ENCODE measurements at places on chromosomes 4 and X.

DNA sequence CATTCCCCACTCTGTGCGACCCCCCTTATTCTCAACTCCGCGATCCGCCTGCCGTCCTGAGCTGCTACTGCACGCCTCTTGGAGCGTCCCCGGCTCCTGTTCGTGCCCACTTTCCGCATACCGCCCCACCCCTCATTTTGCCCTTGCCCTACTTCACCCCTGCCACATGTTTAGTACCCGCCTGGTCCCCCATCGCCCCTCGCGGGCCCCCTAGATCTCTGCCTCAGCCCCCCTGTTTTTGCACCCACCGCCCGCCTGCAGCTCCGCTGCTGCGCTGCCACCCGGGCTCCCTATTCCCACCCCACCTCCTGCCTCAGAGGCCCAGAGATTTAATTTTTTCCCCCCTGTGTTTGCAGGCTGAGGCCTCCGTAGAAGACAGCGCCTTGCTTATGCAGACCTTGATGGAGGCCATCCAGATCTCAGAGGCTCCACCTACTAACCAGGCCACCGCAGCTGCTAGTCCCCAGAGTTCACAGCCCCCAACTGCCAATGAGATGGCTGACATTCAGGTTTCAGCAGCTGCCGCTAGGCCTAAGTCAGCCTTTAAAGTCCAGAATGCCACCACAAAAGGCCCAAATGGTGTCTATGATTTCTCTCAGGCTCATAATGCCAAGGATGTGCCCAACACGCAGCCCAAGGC is 1.4 kb downstream of the MAGED1 start:
- no peak for DNase-seq

DNA sequence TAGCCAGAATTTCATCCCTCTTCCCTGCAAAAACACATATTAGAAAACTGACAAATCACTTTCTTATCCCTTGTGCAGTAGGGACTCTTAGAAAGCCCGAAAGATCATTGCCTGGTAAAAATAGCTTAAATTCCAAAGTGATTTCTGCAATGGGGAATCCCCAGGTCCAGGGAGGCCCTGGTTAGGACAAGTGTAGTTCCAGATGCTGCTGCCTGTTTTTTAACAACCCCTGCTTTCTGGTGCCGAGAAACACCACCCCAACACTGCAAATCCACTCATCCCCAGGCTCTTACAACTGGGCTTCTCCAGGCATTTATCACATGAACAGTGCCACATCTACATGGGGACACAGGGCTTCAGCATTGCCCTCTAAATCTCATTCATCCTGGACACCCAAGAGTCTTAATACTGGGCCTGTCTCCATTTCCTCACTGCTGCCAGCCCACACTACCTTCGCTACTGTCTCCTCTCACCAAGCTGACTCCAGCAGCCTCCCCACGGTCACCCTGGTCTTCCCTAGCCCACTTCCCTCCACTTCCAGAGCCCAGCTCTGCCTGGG is 112.2 kb upstream of the PSAPL1 start:
- no peak for DNase-seq

GRCh38 chrX:144896323-144896722 is 351.0 kb upstream of the SPANXN1 start:
- DNase-seq, result peak; percentile 42

- no peak for DNase-seq
Observed at GRCh38 chrX:149322316-149322715, 182.8 kb downstream of the IDS start.

GRCh38 chr4:139872274-139872673 is 206.7 kb downstream of the MGST2 start:
- no peak for DNase-seq

GRCh38 chr4:5943561-5943960 is 50.7 kb upstream of the CRMP1 start:
- DNase-seq, result no peak

GRCh38 chrX:6574762-6575161 is 39.8 kb upstream of the VCX3A start:
- DNase-seq, result peak; percentile 2

- DNase-seq, result peak; percentile 70
Observed at GRCh38 chrX:14039344-14039743, 9.7 kb upstream of the GEMIN8 start.

GRCh38 chr4:169342906-169343564 is 72.3 kb upstream of the SH3RF1 start:
- peak; percentile 15 for DNase-seq

GRCh38 chr4:11228530-11228929 is 200.2 kb downstream of the HS3ST1 start:
- DNase-seq, result peak; percentile 73

- no peak for DNase-seq
Observed at GRCh38 chrX:11740794-11741193, 17.2 kb upstream of the MSL3 start.

DNA sequence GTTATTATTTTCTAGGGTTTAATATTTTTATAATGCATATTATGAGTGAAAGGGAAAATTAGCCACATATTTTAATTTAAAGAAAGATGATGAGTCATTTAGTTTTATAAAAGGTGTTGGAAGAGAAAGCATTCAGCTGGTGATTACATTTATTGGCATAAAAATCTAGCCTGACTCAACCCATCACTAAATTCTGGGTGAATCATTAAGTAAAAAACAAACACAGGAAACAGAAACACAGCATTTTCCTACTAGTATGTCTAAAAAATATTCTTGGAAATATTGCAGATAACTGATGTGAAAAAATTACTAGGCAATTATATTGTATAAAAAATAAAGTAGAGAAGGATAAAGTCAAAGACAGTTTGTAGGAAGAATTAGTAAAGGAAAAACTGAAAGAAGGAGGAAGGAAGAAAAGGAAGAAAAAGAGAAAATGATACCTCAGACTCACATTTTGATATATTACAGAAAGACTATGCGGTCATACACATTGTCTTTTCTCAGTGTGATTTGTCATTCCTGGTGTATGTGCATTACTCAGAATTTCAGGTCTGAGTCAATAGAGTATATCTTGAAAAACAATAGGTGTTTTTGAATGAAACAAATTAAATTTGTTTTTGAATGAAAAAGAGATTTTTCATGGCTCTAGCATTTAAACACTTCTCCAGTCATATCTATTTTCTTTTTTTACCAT is 48.0 kb upstream of the SPOCK3 start:
- DNase-seq, result peak; percentile 26

GRCh38 chrX:149982310-149982709 is 44.0 kb upstream of the EOLA2 start:
- DNase-seq, result no peak

GRCh38 chr4:26751838-26752237 is 108.8 kb upstream of the STIM2 start:
- DNase-seq, result no peak

DNA sequence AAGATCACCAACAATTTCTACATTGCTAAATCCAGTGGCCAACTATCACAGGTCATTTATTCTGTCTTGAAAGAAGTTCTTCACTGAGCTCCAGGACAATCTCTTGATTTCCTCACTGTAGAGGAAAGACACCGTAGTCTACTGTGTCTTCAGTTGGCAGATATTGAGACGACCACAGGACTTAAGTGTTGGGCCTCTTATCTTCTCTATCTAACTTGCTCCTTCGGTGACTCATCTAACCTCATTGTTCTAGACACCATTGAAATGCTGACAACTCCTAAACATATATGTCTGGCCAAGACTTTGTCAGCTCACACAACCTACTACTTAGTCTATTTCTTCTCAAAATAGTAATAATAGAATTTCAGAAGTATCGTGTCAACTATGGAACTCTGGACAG is 425.8 kb downstream of the ARAP2 start:
- no peak for DNase-seq

DNA sequence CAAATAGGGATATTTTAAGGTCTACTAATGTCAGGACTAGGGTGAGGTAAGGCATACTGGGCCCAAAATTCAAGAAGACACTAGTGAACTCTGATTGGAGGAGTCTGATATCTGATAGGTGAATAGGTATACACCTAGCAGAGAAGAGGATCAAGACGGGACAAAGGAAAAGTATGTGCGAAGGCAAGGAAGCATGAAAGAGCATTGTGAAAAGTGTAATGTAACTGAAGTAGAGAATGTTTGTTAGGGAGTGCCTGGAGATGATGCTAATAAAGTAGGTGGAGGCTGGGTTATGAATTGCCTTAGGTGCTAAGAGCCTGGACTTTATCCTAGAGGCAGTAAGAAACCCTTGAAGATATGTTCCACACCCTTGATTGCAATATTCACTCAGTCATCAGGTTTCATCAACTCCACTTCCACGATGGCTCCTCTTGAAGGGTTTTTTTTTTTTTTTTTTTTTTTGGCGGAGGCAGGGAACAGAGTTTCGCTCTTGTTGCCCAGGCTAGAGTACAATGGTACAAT is 49.9 kb upstream of the XIAP start:
- DNase-seq, result no peak

DNA sequence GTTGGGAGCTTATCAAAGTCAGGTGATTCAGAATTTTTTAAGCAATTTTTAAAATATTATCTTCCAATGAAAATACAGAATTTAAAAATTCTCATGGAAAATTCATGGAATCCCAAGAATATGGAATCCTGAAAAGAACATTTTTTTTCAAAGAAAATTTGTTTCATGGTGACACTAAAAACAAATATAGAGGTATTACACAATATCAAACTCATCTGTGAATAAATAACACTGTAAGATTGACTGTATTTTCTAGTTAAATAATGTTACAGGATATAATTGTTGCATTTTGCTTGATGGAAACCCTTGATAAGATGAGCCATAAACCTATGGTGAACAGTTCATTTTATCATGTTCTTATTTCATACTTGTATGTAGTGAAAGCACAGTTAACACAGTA is 11.4 kb downstream of the PRIMPOL start:
- no peak for DNase-seq

DNA sequence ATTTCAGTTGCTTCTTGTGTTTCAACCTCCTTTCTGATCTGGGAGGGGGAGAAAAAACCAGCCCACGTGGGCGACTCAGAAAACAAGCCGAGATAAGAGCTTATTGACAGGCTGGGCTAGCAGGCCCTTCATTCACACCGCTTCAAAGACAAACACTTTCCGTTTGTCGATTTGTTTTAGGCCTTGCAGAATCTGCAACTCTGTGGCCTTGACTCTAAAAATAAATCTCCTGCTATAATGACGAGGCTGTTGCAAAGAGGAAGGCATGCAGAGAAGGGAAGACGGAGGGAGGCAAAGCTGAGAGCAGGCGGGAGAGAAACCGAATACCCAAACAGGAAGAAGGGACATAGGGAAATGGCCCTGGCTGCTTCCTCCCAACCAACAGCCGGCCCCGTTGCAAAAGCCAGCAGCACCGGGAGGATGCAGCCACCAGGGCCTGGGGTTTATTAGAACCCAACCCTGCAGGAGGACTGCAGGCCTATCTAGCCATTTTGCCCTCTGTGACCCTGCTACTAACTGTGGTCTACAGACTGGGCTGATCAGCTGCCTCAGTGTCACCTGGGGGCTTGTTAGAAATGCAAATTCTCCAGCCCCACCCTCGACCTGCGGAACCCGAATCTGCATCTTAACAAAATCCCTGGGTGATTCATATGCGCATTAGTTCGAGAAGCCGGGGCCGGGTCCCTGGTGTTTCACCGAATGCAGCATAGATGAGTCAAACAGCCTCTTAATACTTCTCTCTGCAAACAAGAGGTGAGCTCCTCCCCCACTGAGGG is 325.5 kb downstream of the BCOR start:
- no peak for DNase-seq

- DNase-seq, result peak; percentile 83
Observed at GRCh38 chr4:123996718-123997510, 600.3 kb downstream of the SPRY1 start.

GRCh38 chr4:99670409-99671073 is 12.9 kb upstream of the C4orf54 start:
- no peak for DNase-seq

GRCh38 chr4:168138143-168138542 is 45.8 kb downstream of the ANXA10 start:
- DNase-seq, result no peak

GRCh38 chr4:176084769-176085168 is 19.1 kb downstream of the WDR17 start:
- DNase-seq, result no peak

DNA sequence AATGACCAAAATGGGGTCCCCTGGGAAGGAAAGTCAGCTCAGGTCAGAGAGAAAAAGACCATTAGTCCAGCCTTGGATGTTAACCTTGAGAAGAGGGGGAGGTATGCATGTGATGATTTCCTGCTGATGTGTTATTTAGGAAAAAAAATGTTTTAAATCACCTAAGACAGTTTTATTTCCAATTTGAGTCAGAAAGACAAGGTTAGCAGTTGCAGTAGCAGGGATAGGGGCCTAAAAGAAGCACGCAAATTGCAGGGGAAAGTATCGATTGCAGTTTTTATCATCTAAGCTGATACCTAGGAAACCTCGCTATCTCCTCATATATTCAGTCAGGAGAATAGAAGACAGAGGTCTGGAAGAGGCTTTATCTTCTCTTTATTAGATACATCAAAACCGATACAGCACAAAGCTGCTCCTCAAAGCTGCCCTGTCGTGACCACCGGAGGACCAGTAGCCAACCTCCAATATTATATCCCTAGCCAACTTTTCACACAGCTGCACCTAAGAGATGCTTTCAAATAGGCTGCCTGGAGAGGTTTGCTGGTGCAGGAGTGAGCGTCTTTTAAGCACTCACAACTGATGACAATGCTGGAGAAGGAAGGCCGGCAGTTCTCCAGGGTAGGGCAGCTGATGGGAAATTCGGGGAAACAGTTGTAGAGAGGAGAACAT is 289.4 kb downstream of the INPP4B start:
- DNase-seq, result no peak

- DNase-seq, result no peak
Observed at GRCh38 chrX:39653691-39654090, 444.1 kb downstream of the BCOR start.

DNA sequence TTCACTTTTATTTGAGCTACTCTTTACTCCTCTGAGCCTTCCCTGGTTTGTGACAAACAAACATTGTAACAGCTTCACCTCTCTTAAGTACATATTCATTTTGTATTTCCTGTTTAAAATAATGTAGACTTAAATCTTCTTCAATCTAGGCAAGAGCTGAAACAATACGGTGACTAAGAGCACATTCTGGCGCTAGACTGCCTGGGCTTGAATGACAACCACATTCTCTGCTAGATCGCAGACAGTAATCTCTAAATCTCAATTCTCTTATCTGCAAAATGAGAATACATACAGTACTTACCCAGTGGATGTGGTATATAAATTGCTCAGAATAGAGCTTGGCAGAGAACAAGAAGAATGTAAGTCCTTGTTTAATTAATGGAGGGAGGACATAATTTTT is 144.8 kb downstream of the ARAP2 start:
- DNase-seq, result no peak

DNA sequence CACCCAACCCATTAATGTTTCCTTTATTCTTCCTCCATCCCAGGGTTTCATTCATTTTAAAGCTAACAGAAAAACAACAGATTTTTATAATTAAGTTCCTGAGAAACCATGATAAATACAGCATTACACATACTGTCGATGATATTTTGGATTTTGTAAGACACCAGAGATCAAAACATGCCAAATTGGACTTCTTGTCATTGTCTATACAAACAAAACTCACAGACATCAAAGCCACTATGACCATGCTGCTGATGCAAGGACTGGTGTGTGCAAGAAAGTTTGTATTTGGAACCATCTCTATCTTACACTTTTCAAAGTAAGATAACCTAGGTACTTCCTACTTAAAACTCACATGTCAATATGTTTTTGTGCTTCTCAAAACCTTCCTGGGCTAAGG is 294.0 kb upstream of the UGT8 start:
- no peak for DNase-seq
